NCI-H524 (cell line): ENCODE measurements at places on chromosomes 16 and 17.

DNA sequence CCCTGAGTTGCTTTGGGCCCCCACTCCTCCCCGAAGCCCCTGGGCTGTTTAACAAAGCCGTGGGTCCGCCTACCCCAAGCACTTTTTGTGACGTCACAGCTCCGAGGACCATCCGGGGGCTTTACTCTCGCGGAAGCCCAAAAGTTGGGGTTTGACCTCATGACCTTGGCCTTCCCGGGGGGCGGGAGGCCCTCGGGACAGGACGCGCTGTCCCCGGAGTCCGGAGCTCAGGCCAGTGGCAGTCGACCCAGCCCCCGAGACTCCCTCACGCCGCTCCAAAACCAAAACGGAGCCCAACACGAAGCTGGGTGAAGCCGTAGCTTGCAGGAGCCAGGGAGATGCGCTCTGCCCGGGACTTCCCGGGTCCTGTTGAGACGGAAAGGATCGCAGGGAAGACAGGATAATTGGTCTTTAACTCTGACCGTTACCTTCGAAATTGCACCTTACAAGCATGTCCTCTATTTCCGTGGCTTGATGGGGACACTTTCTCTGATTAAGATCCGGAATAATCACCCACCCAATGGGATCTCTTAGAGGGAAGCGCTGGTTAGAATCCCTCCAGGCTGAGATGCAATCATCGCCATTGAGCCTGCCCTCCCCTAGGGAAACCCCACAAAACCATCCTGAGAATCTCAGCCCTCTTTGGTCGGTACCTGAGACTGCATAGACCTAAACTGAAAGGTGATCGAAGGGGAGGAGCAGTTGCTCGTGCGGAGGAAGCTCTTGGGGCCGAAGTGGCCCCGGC lies 4.9 kb upstream of the SOX9 start:
- no peak for DNase-seq

- no peak for DNase-seq
These were observed 24.3 kb downstream of the PLA2G10 start for GRCh38 chr16:14669776-14670175.

DNA sequence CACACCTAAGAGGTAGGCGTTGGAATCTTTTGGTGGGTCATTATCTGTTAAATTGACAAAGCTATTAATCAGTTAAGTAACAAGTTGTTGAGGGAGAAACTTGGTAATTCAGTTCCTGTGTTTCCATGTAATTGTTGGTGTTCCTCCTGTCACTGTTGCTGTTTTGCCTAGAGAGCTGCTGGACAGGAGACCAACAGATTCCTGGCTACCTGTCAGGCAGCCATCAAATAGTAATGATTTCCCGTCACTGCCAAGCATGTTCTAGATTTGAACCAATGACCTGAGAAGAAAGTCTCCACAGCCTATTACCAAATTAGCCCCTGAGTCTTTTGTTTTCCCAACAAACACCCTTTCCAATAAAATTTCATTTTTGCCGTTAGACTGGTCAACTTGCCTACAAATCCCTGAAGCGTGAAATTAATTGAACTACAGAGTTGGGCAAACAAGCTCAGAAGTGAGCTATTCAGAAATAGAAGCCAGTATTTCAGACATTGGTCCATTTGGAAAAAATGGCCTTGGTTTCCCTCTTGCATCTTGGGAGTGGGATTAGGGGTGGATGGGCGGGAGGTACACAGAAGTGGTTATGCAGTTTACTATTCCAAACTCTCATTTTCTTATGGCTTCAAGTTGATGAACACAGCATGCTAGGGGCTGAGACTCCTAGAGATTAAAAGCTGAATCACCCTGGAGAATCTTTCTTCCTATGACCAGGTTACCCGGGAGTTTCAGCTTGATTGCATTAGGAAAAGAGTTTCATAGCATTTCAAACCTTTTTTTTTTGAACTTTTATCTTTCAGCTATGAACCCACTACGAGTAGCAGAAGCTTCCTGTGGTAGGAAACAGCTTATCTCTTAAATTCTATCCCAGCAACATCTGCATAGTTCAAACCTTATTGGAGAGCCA lies 262.8 kb upstream of the MAF start:
- no peak for DNase-seq

DNA sequence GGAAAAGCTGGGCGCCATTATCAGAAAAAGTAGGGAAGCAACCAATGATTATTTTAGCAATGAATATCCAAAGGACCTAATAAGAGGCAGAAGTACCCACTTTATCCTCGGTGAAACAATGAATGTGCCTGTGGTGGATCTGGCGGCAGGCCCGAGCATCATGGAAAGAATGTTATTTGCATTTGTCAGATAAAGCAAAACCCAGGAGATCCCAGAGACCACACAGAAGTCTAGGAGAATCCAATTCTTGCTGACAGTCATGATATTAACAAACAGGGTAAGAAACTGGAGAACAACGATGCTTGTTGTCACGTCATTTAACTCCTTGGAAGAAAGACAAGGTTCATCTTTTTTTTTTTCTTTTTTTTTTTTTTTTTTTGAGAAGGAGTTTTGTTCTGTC lies 12.0 kb upstream of the TNRC6A start:
- DNase-seq, result no peak

DNA sequence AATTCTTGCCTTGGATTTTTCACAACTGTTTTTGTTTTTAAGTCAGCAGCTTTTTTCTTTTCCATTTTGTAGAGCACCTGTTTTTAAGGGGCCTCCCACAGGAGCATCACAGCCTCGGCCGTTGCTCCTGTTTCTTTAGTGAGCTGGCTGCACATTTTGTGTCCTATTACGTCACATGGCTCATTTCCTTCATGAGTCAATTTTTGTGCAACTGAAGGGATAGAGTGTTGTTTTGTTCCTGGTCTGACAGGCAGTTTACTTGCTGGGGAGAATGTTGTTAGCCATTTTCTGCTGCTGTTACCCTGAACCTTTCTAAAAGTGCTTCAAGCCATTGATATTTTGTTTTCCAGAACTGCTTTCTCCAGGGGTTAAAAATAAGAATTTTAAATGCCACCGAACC lies 45.0 kb upstream of the CRISPLD2 start:
- DNase-seq, result no peak

DNA sequence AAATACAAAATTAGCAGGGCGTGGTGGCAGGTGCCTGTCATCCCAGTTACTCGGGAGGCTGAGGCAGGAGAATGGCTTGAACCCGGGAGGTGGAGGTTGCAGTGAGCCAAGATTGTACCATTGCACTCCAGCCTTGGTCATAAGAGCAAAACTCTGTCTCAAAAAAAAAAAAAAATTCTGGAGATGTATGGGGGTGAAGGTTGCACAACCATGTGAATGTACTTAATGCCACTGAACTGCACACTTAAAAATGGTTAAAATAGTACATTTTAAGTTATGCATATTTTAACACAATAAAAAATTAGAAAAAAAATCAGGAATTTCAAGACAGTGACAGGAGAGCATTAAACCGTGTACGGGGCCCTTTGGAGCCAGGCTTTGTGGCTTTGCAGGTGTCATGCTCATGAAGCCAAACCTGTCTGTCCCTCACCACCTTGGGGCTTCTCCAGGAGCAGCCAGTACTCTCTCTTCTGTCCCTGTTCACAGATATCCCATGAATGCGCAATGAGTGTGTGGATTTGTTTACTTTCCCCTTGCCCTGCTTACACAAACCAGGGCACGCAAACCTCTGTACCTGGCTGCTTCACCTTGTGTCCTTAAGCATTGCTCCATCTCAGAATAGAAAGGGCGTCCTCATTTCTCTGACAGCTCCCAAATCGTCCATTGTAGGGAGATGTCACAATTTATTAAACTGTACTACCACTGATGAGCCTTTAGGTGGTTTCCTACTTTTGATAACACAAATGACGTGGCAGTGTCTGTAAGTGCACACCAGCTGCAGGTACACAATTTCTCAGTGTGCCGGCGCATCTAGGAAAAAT lies 58.2 kb upstream of the CBX4 start:
- DNase-seq, result no peak

- DNase-seq, result no peak
These were observed 344 bp upstream of the SEPTIN12 start for GRCh38 chr16:4788489-4788889.

DNA sequence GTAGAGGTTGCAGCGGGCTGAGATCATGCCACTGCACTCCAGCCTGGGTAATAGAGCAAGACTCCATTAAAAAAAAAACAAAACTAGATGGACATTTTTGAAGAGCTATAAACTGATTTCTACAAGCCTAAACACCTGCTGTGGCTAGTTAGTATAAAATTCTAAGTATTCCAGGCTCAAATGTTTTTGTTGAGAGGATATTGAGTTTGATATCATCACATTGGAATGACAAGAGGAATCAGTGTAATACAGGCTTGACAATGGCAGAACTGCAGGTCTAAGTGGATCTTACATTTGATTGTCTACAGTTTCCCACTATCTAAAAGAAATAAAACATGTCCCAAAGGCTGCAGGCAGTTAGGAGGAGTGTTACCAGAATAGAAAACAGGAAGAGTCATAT lies 23.9 kb upstream of the DLX3 start:
- DNase-seq, result no peak

DNA sequence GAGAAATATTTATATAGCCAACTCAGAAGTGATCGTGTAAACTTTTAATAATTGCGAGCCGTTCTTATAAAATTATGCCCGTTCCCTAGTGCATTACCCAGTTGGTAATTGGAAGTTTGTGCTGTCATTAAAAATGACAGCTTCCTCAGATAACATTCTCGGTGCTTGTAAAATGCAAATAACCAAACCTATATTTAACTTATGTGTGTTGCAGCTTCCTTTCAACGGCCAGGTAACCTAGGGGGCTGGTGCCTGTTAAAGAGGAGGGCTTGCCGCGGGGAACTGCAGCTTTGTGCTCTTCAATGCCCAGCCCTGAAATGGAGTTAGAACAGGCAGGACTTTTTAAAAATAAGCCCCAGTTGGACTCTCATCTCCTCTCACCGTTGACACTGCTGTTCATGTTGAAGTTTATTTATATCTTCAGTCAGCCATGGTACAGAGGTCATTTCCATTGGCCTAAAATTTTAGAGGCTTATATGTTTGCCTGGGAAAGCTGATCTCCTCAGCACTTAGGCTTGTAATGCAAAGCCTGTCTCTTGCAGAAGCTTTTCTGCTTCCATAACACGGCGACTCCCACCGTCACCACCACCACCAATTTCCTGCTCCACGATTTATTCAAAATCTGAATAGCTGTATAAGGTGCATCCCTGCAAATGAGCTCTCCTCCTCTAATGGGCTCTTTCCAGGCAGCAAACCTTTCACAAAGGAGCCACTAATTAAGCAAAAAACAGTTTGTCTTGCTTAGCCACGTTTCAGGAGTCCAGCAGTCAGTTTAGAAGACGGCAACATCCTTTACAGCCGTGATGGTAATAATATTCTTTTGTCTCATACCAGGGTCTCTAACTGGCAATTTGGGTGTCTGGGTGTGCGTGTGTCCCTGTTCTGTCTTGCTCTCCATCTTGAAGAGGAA lies 74.7 kb downstream of the RPA1 start:
- DNase-seq, result no peak

GRCh38 chr17:57574040-57574513 lies 171.0 kb downstream of the CCDC182 start:
- DNase-seq, result no peak

DNA sequence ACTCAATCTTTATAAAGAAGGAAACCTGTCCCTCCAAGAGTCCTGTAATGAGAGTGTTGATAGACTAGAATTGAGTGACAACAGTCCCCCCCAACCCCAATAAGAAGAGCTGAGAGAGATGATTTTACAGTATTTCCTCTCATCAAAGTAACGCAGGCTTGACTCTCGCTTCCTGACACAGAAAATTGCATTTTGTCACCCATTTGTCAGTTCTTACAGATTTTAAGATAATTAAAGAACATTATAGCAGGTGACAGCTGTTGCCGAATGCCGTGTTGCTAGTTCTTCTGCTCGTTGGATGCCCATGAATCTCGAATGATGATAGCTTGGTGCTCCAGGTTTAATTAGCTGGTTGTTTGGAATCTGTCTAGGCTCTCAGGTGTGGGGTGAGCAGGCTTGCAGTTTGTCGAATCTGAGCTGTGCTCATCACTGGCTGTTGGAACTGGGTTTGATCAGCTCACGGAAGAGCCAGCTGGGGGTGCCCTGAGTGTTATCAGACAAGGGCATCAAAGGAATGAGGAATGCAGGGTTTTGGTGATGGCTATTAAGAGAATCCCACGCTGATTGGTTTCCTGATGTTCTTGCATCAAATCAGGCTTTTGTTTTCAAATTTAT lies 84.8 kb upstream of the CPHXL start:
- DNase-seq, result no peak

GRCh38 chr16:11102523-11102898 lies 153.5 kb downstream of the SOCS1 start:
- no peak for DNase-seq

GRCh38 chr17:56739376-56739775 lies 94.3 kb downstream of the C17orf67 start:
- no peak for DNase-seq

GRCh38 chr16:50580180-50580798 lies 32.1 kb downstream of the NKD1 start:
- DNase-seq, result no peak

DNA sequence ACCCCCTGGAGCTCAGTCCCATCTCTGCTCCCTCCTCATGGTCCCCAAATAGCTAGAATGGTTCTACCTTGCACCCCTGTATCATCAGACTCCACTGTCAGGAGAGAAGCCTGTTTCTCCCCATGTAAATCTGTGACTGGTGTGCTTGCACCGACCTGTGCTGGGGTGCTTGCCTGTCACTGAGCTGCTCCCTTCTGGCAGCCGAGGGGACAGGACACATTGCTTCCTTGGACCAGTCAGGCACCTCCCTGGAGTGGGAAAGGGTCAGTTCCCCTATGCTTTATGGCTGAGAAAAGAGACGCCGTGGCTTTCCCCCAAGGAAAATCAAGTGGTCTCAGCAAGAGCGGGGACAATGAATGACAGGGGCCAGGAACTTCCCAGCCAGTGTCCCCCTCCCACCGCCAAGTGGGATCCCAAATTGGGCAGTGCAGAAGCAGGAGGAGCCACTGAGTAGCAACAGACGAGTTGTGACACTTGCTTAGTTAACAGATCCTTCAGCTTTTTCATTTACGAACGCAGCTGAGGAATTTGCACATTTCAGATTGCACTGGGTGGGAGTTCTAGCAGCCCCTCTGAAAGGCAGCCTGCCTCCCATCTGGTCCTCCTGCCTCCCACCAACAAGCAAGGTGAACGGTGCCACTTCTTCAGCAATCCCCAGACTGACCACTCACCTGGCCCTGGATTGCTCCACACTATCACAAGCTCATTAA lies 156.4 kb downstream of the KATNIP start:
- no peak for DNase-seq

DNA sequence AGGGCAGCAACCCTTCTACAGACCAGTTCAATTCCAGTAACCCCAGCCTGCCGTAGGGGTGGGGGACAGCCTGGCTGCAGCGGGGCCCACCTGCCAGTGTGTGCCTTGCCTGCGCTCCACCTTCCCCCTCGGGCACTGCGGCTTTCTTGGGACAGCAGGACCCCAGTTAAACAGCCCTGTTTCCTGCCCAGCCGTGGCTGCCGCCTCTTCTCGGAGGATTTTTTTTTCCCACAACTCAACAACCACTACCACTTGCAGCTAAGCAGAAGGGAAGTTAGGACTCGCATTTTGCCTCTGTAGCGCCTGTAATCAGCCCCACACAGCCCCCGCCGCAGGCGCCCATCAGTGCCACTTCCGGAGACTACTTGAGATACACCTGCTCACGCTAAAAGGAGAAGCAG lies 76.1 kb downstream of the RAI1 start:
- peak; percentile 66 for DNase-seq

- DNase-seq, result peak; percentile 31
These were observed 13.1 kb upstream of the SREBF1 start for GRCh38 chr17:17849845-17850373.

- no peak for DNase-seq
These were observed 2.2 kb downstream of the HID1 start for GRCh38 chr17:74970395-74970794.

- DNase-seq, result no peak
These were observed 30.8 kb downstream of the USP10 start for GRCh38 chr16:84730406-84731106.

- DNase-seq, result no peak
These were observed 19.3 kb downstream of the FCSK start for GRCh38 chr16:70473446-70474319.
